EL (cell line): ENCODE measurements at places on chromosomes 5 and 9.

- no peak for DNase-seq
Observed at GRCh38 chr5:9052421-9052820, 493.5 kb downstream of the SEMA5A start.

- no peak for DNase-seq
Observed at GRCh38 chr5:78824831-78825281, 160.3 kb downstream of the ARSB start.

DNA sequence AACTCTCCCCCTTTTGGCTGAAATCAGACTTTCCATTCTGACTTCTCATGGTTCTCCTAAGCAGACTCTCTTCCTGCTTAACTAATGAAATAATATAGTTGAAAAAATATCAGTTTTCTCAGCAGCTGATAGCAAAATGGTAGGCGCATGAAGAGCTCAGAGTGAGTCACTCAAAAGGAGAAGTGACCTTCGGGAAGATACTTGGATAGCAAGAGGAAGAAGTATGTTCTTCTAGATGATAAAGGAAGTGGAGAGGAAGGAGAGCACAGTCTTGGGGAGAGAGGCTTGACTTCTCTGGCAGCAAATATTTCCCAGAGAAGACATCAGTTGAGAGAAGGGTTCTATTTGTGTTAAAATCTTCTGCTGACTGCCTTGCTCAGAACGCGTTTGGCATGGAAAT is 101.5 kb downstream of the TAF11L14 start:
- DNase-seq: no peak

- no peak for DNase-seq
Observed at GRCh38 chr9:127570533-127571111, 41.5 kb upstream of the STXBP1 start.

DNA sequence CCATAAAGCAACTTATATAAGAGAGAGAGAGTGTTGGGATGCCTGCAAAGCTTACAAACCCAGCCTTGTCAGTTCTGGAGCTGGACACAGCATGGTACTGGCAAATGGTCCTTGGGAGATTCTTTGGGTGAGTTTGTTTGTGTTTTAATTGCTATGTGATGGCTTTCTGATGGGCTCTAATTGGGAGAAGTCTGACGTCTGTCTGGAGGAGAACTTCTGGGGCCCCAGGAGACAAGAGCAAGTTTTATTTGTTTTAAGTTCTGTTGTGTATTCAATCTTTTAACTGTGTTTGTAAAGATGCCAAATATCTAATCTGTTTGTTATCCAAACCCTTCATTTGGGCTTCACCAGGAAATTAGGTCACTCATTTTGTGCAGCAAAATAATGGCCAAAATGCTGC is 50.3 kb upstream of the AFAP1L1 start:
- peak; percentile 53 for DNase-seq

DNA sequence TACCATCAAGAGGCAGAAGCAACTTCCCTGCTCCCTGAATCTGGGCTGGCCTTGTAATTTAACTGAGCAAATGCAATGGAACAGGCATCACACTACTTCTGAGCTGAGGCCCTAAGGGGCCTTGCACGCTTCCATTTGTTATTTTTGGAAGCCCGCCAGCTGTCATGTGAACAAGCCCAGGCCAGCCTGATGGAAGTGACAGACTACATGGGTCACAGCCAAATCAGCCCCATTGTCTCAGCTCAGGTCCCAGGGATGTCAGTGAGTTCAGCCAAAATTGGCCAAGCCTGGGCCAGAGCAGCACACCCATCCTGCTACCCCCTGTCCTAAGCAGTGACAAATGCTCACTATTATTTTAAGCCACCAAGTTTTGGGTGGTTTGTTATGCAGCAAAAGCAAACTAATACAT is 72.8 kb downstream of the PRRT1B start:
- peak; percentile 17 for DNase-seq

DNA sequence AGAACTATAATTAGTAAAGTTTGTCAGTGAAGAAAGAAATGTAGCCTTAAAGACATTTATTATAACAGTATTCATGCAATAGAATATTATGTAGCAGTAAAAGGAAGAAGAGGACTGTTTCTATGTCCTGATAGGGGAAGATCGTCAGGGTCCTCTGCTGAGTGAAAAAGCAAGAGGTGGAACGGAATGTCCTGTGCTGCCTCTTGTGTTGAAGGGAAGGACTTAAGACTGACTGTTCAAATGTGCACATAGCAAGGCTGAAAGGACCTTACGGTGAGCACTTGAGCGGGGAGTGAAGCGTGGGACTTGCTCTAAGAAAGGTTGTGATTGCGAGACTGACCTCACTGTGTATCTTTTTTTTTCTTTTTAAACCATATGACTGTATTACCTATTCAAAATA is 63.2 kb downstream of the SNX24 start:
- DNase-seq: no peak

- peak; percentile 33 for DNase-seq
Observed at GRCh38 chr9:116165912-116166311, 12.3 kb downstream of the PAPPA start.

- peak; percentile 86 for DNase-seq
Observed at GRCh38 chr9:86983620-86984259, 36.4 kb upstream of the GAS1 start.

- no peak for DNase-seq
Observed at GRCh38 chr5:84599964-84600363, 215.3 kb upstream of the EDIL3 start.

- DNase-seq: no peak
Observed at GRCh38 chr9:134391319-134392231, 65.3 kb downstream of the RXRA start.

GRCh38 chr5:152514827-152515397 is 109.8 kb upstream of the NMUR2 start:
- DNase-seq: peak; percentile 25

DNA sequence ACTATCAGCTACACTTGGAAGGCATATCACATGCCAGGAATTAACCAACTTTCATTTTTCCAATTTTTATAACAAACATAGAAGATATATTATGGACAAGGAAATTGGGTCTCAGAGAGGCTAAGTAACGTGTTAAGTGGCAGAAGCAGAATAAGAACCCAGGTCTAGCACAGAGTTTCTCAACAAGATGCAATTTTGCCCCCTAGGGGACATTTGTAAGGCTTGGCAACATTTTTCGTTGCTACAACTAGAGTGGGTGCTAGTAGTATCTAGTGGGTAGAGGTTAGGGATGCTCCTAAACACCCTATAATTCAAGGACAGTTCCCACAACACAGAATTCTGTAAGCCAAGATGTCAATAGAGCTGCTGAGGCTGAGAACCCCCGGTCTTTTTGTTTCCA is 180.6 kb downstream of the SNCAIP start:
- no peak for DNase-seq
